ENCODE measurements at places on chromosomes 7 and 10.

DNA sequence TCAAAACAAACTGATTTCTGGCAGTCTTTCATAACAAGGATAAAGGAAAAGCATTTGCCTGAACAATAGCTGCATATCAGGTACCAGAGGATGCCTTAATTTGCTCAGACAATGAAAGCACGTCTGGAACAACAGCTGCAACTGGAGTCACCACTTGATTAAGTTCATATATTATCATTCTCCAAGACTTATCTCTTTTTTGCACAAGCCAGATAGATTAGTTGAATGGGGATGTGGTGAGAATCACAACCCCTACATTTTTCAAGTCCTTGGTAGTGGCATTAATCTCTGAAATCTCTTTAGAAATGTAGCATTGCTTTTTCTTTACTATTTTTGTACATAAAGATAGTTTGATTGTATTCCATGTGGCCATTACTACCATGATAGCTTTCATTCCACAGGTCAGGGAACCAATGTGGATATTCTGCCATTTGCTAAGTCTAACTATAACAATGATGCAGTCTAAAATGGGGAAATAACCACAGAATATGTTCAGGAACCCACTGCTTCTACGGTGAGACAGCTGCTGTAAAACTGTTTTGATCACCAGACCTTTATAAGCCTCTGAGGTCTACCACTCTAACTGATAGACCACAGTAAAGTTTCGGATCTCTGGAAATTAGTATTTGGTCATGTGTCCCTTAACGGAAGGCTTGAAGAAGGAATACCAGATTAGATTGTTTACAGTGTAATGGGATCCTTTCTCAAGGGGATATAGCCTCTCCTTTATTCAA is 1176.2 kb downstream of the DNAJB9 start:
- no peak for DNase-seq

DNA sequence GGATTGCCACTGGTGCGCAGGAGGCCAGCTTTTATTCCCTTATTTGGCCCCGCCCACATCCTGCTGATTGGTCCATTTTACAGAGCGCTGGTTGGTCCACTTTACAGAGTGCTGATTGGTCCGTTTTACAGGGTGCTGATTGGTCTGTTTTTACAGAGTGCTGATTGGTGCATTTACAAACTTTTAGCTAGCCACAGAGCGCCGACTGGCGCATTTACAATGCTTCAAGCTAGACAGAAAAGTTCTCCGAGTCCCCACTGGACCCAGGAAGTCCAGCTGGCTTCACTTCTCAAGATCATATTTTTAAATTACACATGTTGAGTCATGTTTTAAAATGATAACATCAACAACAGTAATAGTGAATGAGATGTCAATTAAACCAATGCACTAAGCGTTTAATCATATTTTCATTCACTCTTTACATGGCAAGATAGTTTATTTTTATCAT is 128.3 kb downstream of the CUBN start:
- no peak for DNase-seq

DNA sequence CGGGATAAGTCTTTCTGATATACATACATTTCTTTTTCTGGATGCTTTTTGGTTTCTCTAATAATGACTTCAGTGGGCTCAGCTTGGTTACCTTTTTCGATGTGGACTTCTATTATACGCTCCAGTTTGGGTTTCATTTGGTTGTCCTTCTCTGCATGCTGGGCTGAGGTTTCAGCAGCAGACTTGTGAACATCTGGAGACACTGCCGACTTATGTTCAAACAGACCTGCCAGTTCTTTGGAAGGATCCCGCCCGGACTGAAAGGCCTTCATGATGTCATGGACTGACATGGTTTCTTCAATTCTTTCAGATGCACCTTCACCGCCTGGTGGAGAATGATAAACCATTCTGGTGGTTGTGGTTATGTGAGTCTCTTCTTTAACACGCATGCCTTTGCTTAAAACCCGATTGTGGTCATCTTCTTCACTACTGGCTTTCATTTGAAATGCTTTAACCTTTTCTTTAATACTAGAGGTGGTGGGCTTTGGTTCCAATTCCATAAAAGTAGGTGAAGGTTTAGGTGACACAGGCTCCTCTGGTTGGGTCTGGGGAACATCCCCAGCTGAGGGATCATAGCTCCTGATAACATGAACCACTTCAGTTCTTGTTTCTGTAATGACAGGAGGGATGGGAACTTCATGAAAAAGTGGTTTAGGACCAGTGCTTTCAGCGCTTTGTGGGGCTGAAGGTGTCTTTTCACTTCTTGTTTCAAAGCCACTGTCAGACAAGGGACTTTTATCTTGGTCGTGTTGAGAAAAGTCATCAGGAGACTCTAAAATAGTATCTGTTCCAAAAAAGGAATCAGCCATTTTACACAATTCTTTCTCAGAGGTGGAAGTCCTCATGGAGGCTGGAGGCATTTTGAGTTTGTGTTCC is 167.7 kb upstream of the CCDC6 start:
- no peak for DNase-seq

DNA sequence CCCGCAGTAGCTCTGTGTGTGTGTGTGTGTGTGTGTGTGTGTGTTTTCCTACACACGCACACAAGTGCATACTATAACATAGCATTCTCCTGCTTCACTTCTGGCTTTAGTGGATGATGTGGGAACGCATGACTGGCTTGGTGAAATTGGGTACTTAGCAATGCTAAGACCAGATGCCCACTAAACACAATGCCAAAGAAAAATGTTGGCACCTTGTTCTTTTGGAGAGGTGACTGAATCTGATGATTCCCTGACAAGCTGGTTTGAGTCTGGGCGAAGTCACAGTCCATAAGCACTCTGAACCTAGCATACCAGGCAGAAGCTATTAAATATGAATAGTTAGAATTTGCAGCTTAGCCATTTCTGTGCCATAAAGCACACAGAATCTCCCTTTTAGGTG is 68.0 kb upstream of the CDCA7L start:
- DNase-seq: no peak

DNA sequence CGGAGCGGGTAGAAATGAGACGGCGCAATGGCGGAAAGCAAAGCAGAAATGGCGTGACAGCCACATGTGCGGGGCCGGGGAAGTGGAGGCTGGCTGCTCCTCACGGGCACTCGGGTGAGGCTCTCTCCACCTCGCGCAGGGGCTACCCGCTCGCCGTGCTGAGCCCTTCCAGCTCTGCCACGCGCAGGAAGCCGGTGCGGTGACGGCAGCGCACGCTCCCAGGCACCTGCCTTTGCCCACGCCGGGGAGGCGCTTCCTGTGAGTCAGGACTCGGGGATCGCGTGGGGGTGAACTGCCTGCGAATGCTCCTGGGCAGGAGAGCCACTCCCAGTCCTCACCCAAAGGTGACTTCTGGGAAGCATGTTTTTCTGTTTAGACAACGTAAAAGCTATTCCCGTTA is 431.2 kb downstream of the GLRX3 start:
- no peak for DNase-seq

DNA sequence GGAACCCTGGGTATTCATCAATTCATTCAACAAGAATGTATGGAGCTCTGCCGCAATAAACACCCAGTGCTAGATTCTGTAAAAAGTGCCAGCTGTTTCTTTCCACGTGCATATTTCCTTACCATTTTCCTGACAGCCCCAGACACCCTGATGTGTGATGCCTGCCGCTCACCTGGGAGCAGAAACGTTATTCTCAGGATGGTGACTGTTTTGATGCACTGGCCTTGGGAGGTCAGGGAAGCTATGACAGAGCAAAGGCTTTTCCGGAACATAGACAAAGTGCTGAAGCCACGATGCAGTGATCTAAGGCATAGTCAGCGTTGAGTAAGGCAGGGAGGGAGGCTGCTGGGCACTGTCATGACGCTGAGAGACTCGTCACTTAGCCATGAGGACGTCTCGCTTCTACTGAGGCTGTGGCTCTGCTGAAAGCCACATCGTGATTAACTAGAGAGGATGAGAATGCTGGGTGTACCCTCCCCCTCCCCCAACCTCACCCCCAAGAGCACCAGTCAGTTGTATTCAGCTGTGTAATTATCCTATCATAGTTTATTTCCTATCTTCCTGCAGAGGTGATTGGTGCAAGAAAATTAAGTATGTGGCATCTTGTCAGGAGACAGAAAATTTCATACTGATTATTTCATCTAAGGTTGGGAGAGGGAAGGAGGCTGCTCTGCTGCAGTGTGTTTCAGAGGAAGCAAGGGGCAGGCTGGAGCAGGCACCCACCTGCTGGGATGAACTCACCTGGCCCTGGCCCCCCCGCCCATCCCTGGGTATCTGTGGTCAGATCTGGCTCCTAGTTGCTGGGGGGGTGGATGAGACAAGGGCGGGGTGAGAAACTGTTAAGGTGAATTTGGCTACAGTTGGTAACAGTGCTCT is 48.8 kb upstream of the SMNDC1 start:
- DNase-seq: no peak

DNA sequence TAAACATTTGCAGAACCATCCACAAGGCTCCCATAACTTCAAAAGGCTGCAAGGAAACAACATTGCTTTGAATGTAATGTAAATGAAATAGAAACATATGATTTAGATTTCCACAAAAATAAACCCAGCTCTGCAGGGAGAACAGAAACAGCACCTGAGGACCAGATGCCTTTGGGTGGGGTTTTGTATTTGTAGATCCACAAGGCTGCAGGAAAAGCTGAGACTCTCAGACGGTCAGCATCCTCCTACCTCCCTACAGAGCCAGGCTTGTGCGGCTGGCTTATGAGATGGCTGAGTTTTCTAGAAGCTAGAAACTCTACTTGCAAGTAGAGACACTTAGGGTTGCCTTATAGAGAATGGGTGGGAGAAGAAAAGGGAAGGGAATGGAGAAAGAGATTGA is 49.8 kb downstream of the FAM107B start:
- no peak for DNase-seq

DNA sequence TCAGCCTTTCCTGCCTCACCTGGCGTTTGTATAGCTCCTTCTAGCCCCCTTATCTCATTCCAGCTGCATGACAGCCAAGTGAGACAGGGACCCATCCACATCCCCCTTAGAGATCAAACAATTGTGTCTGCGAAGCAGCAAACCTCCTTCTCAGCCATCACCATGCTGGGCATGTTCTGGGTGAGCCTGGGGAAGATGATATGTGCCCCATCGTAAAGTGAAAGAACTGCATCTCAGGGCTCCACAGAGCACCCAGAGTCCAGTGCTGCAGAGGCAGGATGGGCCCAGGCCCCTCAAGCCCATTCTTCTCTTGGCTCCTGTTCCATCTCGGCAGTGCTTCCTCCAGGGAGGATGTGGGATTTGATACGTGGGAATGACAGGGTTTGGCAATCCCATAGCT is 43.2 kb downstream of the FIGNL1 start:
- no peak for DNase-seq

DNA sequence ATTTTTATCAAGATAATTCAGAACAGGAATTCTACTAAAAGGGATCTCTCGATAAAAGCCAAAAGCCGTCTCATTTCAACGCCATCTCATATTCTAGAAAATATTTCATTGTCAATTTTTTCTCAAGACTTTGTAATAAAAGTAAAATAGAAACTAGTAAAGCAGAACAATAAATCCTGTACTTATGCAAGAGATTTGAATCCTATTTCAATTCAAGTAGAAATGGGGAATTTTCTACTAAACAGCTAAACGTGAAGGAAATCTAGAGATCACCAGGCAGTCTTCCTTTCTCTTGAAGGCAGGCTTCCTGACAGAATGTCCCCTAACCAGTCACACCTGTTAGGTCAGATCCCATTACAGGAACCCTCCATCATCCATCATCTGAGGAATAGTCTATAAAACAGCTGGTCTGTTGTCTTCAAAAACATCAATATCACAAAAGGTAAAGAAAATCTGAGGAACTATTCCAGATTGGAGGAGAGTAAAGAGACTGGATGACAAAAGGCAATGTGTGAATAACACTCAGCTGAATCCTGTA is 23.7 kb downstream of the USP6NL start:
- no peak for DNase-seq

- DNase-seq: no peak
Measured at GRCh38 chr7:155670521-155670920, 26.1 kb downstream of the RBM33 start.

- peak; percentile 98 for DNase-seq
Measured at GRCh38 chr10:99619851-99620710, at the start of gene SLC25A28. Gene SLC25A28, minus strand, starts transcription at chr10:99620439. Its CDS starts 104 bp downstream, at chr10:99620335.

GRCh38 chr10:98268694-98269431 is 869 bp upstream of the LOXL4 start:
- no peak for DNase-seq

- DNase-seq: no peak
Measured at GRCh38 chr7:66306243-66306642, 101.1 kb downstream of the TPST1 start.

DNA sequence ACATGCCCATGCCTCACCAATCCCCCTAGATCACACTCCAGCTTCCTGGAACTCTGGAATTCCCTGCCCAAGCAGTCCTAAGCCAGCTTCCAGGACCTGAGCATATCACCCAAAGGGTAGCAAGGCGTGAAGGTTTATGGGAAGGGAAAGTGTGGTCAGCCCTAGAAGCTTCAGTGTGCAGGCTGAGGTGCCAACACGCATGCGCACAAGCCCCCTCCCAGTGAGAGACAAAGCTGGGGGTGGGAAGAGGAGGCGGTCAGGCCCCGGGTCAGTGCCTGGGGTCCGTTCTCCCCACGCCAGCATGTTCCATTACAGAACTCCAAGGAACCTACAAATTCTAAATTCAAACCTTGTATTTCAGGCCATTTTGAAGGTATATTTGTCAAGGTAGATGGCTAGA is 103.6 kb upstream of the C7orf33 start:
- DNase-seq: no peak

- DNase-seq: no peak
Measured at GRCh38 chr10:131073469-131074035, 238.0 kb downstream of the TCERG1L start.

DNA sequence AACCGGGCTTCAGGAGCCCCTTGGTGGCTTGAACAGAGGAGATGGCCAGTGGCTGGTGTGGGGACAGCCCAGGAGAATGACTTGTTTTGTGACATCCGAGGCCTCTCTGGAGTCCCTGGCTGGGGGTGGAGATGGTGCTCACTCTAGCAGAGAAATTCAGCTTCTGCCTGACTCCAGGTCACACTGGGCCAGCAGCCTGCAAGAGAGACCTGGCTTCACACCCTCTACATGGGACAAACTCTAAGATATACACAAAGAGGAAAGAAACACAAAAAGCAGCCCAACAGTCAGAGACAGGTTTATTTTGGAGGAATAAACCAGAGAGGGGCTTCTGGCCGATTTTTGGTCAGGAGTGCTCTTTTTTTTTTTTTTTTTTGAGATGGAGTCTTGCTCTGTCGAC is 132.8 kb downstream of the ELFN1 start:
- DNase-seq: no peak

DNA sequence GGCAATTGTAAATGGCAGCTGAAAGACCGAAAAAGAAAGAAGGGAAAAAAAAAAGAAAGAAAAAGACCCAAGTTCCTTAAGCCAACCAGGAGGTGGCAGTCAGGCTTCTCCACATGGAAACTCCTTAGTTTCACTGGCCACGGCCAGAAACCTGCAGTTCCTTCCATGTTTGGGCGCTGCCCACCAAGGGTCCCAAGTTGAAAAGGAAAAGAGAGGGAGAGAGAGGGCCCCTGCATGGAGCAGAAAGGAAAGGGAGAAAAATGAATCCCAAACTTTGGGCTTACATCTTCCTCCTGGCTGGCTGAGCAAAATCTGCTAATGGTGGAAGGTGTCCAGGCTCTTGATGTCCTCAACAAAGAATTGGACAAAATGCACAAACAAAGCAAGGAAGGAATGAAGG is 31.8 kb upstream of the ABCA13 start:
- no peak for DNase-seq

- no peak for DNase-seq
Measured at GRCh38 chr7:3378390-3379150, 77.5 kb downstream of the SDK1 start.
